ENCODE measurements at places on chromosomes 1 and 21.

GRCh38 chr1:203276408-203276807, 28.9 kb upstream of the BTG2 start:
- no peak for DNase-seq

- DNase-seq = no peak
Observed at GRCh38 chr1:223235091-223235490, 92.0 kb upstream of the TLR5 start.

DNA sequence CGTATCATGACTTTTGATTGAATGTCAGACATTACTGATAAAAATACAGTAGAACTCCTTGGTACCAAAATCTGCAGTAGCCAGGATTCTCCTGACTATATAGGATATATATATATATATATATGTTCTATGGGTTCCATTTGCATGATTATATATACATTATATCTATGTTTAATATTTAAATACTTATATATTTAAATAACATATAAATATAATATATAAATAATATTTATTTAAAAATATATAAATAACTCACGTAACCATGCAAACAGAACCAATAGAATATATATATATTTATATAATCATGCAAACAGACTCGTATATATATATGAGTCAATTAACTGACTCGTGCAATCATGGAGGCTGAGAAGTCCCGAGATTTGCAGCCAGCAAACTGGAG, 278.8 kb upstream of the PLXNA2 start:
- no peak for DNase-seq

DNA sequence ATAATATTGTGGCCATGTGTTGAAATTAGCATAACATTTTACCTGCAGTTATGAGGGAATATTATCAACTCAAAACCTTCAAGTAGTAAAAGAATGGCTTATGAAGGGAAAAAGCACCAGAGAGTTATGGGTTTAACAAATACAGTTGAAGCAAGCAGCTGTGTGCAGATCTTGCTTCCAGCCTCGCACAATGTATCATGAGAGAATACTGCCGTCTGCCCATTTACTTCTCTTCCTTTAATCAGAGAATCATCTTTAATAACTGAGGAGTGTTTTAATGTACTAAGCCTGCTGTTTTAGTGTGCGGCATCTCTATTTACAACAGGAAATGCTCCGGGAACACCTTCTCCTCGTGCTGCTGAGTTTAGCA, 120.9 kb downstream of the ATG4C start:
- DNase-seq = no peak

DNA sequence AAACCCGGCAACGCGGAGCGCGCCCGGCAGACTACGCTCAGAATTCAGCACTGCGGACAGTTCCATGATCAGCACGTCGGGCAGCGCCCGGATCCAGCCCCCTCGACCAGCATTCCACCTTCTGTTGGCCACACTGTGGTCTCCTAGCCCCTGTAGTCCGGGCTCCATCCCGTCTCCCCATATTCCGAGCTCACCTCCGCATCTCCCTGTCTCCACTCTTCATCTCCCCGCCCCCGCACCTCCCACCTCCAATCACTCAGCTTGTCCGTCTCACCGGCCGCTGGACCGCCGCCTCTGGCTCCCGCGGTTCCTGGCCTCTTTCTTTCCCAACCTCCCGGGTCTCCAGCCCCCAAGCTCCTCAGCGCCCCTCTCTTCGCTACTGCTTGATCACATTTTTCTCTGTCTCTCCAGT, 500 bp downstream of the EPHA10 start:
- no peak for DNase-seq

- no peak for DNase-seq
Observed at GRCh38 chr1:65177457-65177856, 29.5 kb downstream of the AK4 start.

DNA sequence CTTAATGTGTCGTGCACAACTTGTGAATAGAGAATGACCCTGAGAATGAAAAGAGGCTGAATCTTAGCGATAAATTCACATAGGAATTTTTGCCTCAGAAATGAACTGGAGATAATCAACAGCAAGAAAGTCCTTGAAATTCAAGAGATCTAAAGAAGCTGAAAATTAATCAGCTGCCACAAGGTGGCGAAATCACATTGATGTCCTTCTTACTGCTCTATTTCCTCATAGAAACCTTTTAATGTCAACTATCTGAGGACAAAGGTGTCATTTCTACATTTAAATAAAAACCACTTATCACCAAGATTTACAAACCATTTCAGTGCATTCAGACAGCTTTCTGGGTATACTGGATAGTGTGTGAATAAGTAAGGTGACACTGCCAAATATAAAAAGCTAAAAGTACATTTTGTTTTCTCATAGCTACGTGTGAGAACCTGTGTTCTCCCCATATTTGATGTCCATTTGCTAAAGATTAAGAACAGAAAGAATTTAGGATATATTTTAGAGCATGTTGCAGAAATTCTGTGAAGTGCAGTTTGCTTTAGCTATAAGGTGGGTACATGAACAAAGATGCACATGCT, 485.3 kb upstream of the PTBP2 start:
- no peak for DNase-seq

DNA sequence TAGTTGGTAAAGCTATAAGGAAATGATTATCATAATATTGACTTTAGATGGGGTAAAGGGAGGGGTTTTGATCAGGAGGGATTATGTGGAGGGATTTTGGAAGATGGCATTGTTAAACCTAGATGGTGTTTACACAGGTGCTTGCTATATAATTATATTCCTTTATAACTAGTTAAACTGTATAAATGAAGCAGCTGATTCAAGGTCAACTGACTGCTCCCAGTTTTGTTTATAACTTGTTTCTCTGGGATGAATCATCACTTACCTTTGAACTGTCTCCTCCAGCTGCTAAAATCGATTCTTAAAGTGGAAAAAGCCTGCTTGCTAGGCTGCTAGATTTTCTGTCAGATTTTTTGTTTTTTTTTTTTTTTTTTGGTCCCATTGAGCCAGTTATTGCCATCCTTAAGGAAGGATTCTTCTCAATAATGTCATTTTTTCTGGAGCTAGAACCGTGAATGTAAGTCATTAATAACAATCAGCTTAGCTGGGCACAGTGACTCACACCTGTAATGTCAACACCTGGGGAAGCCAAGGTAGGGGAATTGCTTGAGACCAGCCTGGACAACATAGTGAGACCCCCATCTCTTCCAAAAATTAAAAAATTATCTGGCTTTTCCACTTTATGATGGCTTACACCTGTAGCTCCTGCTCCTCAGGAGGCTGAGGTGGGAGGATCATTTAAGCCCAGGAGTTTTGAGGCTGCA, 153.2 kb downstream of the PIK3R3 start:
- no peak for DNase-seq

- no peak for DNase-seq
Observed at GRCh38 chr1:209688746-209689234, 13.6 kb downstream of the G0S2 start.
